RPMI7951 (cell line): ENCODE measurements at places on chromosomes 7 and 10.

DNA sequence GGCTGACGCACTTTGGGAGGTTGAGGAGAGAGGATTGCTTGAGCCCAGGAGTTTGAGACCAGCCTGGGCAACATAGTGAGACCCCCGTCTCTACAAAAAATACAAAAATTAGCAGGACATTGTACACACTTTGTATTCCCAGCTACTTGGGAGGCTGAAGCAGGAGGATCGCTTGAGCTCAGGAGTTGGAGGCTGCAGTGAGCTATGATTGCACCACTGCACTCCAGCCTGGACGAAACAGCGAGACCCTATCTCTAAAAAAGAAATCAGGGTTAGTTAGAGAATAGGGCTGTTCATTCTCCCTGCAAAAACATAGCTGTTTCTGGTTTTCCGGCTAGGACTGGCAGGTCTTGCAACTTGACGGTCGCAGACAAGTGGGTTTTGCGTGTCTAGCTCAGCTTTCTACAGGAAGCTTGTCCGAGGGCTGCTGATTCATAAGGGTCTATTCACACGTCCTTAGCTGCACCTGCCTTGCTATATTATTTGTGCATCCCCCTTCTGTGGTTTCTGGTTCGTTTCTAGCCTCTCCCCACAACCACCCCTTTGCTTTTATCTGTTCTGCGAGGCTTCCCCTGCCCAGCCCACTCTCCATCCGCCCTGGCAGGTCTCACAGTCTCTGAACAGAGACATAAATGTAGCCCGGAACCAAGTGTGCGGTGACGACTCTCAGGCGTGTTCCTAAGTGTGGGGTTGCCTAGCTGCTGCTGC is 10.7 kb downstream of the AMZ1 start:
- peak; percentile 81 for DNase-seq

DNA sequence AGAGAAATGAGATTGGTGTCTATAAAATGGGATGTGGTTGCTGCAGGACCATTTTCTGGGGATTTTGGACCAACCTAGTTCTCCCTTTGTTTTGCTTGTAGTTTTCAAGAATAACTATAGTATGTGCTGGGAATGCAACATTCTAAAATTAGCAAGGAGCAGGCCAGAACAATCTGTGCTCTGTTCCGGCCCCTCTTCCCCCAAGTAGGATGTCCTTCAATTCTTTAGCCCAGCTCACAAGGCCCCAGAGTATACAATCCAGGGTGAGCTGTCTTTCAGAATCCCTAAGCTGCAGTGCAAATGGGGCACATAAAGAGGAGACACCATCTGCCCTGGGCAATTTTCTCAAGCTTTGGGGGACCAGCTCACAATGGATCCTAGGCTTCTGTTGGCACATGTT is 809.1 kb downstream of the TNS3 start:
- DNase-seq, result peak; percentile 45

DNA sequence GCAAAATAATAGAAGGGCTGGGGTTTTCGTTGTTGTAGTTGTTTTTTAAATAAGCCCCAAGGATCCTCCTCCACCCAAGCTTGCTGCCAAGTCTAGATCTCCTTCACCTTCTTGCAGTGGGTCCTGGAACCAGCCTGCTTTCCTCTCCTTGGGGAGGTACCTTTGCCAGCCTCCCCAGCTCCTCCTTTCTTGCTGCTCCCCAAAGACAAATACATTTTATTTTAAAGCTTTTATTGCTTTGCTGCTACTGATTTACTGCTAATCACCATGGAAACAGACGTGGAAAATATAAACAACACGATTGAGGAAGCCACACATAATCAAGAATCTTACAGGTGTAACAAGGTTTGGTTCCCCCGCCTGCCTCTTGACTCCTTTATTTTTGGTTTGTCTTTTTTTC is 17.4 kb upstream of the SLF2 start:
- no peak for DNase-seq

GRCh38 chr10:84706431-84706830 is 378.0 kb downstream of the CCSER2 start:
- DNase-seq, result no peak

- DNase-seq, result no peak
Measured at GRCh38 chr7:75663302-75663907, 75.3 kb downstream of the HIP1 start.

DNA sequence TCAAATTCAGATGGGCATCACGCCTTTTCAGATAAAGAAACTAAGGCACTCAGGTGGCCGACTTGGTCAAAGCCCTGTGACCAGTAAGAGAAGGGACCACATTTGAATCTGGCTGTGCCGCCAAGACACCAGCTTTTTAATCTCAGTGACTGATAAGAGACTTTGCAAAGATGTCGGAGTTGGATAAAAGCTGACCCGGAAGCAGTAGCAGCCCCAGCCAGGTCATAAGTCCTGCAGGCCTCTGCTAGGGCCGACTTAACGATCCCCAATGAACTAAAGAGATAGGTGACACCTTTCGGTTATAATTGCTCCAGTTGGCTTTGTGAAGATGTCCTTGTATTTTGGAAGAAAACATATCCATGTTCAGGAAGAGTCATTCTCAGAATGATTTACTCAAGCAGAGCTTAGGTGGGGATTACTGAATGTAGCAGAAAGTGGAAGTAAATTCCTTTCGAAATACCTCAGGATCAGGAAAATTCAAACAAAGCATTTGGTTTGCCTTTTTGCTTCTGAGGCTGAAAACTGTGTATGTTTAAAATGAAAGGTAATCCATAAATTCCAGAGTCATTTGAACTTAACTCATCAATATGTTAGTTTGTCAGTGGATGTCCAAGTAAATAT is 164.2 kb upstream of the PITRM1 start:
- DNase-seq, result no peak

DNA sequence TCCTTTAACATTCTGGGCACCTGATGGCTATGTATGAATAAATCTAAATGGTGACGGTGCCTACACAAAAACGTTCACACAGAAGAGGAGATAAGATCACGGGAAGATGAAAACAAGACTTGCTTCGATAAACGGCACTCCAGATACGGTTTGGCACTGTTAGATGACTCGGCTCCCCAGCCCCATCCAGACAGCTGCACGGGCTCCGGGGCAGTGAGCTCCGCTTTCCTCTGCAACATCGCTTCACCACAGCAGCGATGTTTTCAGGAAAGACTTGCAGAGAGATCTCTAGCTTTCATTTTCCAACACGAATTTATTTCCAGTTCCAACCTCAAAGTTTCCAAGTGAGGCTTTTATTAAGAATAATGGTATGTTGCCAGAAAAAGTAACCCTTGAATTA is 132.1 kb downstream of the KLF6 start:
- DNase-seq, result peak; percentile 76

- no peak for DNase-seq
Measured at GRCh38 chr7:147276783-147277370, 1160.3 kb downstream of the CNTNAP2 start.

DNA sequence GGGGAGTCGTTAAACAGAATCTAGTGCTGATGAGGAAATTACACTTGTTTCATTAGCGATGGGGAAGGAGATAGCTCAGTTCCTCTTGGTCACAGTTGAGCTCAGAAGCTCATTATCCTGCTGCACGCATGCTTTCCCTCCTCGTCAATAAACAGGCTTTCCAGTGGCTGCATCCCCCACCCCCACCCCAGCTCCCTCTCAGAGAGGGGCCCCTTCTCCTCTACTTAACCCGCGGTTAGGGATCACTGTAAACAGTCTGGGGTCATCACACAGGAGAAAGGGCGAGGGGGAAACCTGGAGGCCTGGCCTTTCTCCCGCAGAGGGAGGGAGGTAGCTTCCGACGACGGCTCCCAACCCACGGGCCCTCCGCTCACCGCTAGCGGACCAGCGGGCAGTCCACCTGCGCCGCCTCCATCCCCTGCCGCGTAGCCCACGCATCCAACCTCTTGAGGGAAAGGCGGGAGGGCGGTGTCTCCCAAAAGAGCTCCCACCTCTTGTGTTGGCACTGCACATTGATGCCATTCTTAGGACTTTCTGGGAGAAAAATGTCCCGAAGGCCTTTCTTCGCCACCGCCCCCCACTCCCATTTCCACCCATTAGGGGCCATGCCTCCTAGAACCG is 80.8 kb downstream of the PAX2 start:
- DNase-seq, result no peak

- no peak for DNase-seq
Measured at GRCh38 chr7:38424750-38425463, 151.5 kb upstream of the TARP start.

DNA sequence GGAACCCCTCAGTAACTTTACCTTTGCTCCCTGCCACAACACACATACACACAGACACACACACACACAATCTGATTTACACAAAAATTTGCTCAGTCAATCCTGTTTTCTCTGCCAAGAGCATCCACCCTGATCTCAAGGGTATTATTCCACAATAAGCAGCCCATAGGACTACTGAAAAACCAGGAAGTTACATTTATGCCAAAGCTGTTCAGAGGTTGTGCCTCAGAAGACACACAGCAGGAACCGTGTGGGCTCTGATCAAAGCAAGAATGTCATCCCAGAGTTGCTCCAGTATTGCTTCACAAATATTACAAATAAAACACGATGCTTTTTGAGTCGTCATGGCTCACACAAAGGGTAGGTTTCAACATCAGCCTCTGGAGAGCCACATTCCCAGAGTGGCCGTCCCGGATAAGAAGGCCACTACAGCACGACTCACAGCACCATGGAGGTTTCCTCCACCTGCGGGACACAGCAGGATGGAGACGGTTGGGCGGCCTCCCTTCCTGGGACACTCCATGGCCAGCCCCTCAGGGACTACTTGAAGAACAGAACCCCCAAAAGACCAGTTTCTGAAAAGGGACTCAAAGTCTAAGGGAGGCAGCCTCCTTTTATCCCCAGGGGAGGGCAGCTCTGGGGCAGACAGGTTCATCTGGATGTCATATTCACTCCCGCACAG is 1.6 kb downstream of the AIFM2 start:
- peak; percentile 19 for DNase-seq

- DNase-seq, result peak; percentile 82
Measured at GRCh38 chr7:23895666-23896096, 185.7 kb downstream of the STK31 start.

- no peak for DNase-seq
Measured at GRCh38 chr7:105060437-105060836, 46.4 kb downstream of the KMT2E start.

DNA sequence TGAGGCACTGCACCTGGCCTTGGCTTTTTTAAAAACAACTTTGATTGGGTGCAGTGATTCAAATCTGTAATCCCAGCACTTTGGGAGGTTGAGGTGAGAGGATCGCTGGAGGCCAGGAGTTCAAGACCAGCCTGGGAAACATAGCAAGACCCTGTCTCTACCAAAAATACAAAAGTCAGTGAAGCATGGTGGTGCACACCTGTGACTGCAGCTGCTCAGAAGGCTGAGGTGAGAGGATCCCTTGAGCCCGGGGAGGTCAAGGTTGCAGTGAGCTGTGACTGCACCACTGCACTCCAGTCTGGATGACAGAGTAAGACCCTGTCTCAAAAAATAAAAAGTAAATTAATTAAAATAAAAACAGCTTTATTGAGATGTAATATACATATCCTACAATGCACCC is 84.9 kb downstream of the NPTX2 start:
- no peak for DNase-seq

- no peak for DNase-seq
Measured at GRCh38 chr10:116566932-116567331, 21.2 kb downstream of the PNLIP start.

- DNase-seq, result peak; percentile 15
Measured at GRCh38 chr7:46210467-46210866, 289.4 kb upstream of the IGFBP3 start.

- no peak for DNase-seq
Measured at GRCh38 chr10:517241-517830, 172.1 kb downstream of the DIP2C start.

- DNase-seq, result no peak
Measured at GRCh38 chr7:95429241-95429990, 5.4 kb downstream of the PON2 start.

- no peak for DNase-seq
Measured at GRCh38 chr7:18580950-18581349, 85.4 kb downstream of the HDAC9 start.

DNA sequence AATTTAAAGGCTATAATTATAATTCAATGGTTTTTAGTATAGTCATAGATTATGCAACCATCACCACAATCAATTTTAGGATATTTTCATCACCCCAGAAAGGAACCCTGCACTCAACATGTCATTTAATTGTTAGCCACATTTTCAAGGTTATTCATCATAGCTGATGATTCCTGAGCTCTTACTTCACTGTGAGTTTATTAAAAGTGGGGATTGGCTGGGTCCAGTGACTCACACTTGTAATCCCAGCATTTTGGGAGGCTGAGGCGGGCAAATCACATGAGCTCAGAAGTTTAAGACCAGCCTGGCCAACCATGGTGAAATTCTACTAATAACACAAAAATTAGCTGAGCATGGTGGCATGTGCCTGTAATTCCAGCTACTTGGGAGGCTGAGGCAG is 787 bp downstream of the CCL26 start:
- DNase-seq, result peak; percentile 58

DNA sequence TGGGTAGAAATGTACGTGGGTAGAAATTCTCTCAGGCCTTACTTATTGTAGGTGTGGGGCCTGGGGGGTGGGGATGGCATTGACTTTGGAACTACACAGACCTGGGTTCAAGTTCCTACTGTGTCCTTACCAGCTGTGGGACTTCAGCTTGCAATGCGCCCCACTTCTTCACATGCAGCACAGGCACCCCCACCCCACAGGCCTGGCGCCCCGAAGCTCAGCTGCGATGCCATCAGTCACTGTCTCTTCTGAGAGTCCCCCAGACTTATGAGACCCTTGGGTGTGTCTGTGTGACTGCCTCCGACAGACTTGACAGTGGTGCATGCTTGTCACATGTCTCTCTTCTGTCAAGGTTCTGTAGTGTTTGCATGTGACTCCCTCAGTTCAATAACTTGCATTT is 3.1 kb upstream of the AP5Z1 start:
- no peak for DNase-seq

GRCh38 chr10:3931224-3931623 is 146.2 kb upstream of the KLF6 start:
- DNase-seq, result no peak

GRCh38 chr7:24227603-24228359 is 56.2 kb upstream of the NPY start:
- no peak for DNase-seq

- peak; percentile 36 for DNase-seq
Measured at GRCh38 chr7:94127026-94127425, 122.9 kb upstream of the BET1 start.
